Breast epithelium (tissue), 4 donors: ENCODE measurements at places on chromosomes 7 and 10. TPM values are rescaled to one million over a fixed set of nuclear protein-coding genes. Genes with fewer than 3 reads are reported as not detected.

- peak overlapping the region; percentile 54 for H3K27ac ChIP-seq
- H3K36me3 ChIP-seq, result no peaks in the 10 kb centered on the region
- no peak overlapping the region for H3K4me3 ChIP-seq
- H3K27me3 ChIP-seq, result peaks cover 9% of the 10 kb centered on the region
- no peaks in the 10 kb centered on the region for H3K4me1 ChIP-seq
These were observed 141.7 kb upstream of the PFKP start for GRCh38 chr10:2925631-2926030.

GRCh38 chr7:131034166-131034881, 293.4 kb upstream of the MKLN1 start:
- no peak overlapping the region for H3K4me3 ChIP-seq
- no peaks in the 10 kb centered on the region for H3K36me3 ChIP-seq
- H3K27ac ChIP-seq, result peak overlapping the region; percentile 6
- DNase-seq, result no peak
- no peaks in the 10 kb centered on the region for H3K27me3 ChIP-seq

- H3K27me3 ChIP-seq, result no peaks in the 10 kb centered on the region
- H3K4me1 ChIP-seq, result no peaks in the 10 kb centered on the region
- no peak for DNase-seq
- H3K27ac ChIP-seq, result peak overlapping the region; percentile 76
- no peak overlapping the region for H3K4me3 ChIP-seq
These were observed 19.8 kb downstream of the TSPAN14 start for GRCh38 chr10:80473692-80474596.

DNA sequence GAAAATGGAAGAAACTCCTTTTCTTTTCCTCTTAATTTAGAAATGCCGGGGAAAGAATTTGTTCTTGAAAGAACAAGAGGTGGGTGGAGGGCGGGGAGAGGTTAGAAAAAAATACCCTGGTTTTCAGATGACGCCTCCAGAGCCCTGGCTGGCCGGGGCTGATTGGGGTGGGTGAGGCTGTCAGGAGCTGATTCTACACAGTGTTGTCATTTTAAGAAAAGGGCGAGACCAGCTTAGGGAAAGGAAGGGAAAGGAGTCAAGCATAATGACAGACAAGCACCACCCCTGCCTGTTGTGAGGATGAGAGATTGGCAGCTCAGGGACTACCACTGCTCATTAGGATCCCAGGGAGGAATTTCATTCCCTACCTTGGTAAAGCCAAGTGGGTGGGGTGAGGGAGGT, 9.9 kb upstream of the FAM180A start:
- no peaks in the 10 kb centered on the region for H3K4me1 ChIP-seq
- H3K27me3 ChIP-seq, result no peaks in the 10 kb centered on the region
- peak overlapping the region; percentile 0 for H3K4me3 ChIP-seq

- H3K4me3 ChIP-seq, result no peak overlapping the region
- H3K36me3 ChIP-seq, result no peaks in the 10 kb centered on the region
- H3K27me3 ChIP-seq, result no peaks in the 10 kb centered on the region
- H3K27ac ChIP-seq, result no peak overlapping the region
These were observed 4.6 kb upstream of the ZNF862 start for GRCh38 chr7:149833495-149834130.

- no peak overlapping the region for H3K27ac ChIP-seq
- no peak for DNase-seq
- H3K4me1 ChIP-seq, result no peaks in the 10 kb centered on the region
- peaks cover 3% of the 10 kb centered on the region for H3K36me3 ChIP-seq
- H3K27me3 ChIP-seq, result no peaks in the 10 kb centered on the region
- no peak overlapping the region for H3K4me3 ChIP-seq
These were observed 5.1 kb downstream of the MTPAP start for GRCh38 chr10:30343962-30344361.

DNA sequence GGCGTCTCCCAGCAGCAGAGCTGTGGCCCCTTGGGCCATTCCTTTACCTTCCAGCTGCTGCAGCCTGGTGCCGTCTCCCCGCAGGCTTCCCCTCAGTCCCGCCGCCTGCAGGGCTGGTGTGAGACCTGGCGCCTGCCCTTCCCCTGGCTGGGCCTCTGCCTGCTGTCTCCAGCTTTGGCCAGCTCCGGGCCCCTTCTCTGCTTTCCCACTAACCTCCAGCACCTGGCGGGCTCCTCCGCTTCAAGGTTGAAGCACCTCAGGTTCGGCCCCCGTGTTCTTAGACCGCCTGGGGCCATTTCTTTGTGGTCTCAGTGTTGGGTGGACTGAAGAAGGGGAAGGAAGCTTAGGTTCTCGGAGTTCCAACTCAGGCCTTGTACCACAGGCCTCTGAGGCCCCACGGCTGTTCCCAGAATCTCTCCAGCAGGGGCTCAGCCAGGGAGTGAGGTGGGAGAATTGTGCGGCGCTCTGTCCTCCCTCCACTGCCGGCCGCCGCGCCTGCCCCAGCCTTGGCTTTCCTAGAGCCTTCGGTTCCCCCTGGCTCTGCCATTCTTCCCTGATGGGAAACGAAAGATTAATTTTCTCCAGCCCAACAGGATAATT, 30.3 kb downstream of the GBX1 start:
- H3K27me3 ChIP-seq, result no peaks in the 10 kb centered on the region
- no peak for DNase-seq
- no peak overlapping the region for H3K4me3 ChIP-seq
- H3K4me1 ChIP-seq, result no peaks in the 10 kb centered on the region
- peaks cover 10% of the 10 kb centered on the region for H3K36me3 ChIP-seq
- H3K27ac ChIP-seq, result no peak overlapping the region

- H3K36me3 ChIP-seq, result no peaks in the 10 kb centered on the region
- no peaks in the 10 kb centered on the region for H3K27me3 ChIP-seq
- no peak overlapping the region for H3K4me3 ChIP-seq
- no peak for DNase-seq
- no peak overlapping the region for H3K27ac ChIP-seq
These were observed 283.3 kb downstream of the TNS3 start for GRCh38 chr7:47298636-47299035.

GRCh38 chr7:29853072-29853471, 46.8 kb downstream of the WIPF3 start:
- no peaks in the 10 kb centered on the region for H3K27me3 ChIP-seq
- no peaks in the 10 kb centered on the region for H3K4me1 ChIP-seq
- no peak for DNase-seq
- no peak overlapping the region for H3K27ac ChIP-seq
- H3K36me3 ChIP-seq, result no peaks in the 10 kb centered on the region
- no peak overlapping the region for H3K4me3 ChIP-seq

DNA sequence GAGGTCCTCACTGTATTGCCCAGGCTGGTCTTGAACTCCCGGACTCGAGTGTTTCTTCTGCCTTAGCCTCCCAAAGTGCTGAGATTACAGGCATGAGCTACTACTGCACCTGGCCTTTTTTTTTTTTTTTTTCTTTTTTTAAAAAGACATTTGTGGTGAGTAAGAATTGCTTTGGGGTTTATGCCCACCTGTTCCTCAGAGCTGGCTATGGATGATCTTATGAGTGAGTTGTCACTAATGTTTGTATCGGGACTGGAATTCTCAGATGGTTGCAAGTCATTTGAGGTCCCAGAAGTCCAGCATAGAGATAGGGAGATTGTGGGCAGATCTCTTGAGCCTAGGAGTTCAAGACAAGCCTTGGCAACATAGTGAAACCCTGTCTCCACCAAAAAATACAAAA, 35.2 kb downstream of the ZRANB1 start:
- H3K4me1 ChIP-seq, result no peaks in the 10 kb centered on the region
- DNase-seq, result no peak
- no peak overlapping the region for H3K4me3 ChIP-seq

DNA sequence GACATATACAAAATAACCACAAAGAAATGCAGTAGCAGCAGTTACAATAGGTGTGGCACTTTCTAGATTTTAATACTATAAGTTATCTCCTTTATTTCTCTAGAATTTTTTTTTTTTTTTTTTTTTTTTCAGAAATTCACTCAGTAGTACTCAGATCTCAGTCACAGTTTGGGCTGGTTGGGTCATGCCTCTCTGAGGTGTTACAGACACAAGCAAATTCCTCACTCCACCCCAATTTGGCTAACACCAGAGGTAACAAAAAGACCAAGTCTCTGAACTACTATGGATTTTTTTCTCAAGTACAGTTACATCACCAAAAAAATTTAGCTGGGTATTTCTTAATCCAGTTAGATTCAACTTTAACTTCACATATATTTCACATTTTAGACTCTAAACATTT, 985.1 kb upstream of the LRRN3 start:
- no peak for DNase-seq
- H3K27me3 ChIP-seq, result no peaks in the 10 kb centered on the region
- H3K27ac ChIP-seq, result no peak overlapping the region
- H3K4me3 ChIP-seq, result no peak overlapping the region
- H3K4me1 ChIP-seq, result no peaks in the 10 kb centered on the region
- H3K36me3 ChIP-seq, result no peaks in the 10 kb centered on the region

GRCh38 chr10:91162050-91162494, 58.4 kb upstream of the PCGF5 start:
- DNase-seq, result no peak
- no peaks in the 10 kb centered on the region for H3K36me3 ChIP-seq
- peak overlapping the region; percentile 85 for H3K4me3 ChIP-seq
- H3K27ac ChIP-seq, result peak overlapping the region; percentile 98

- DNase-seq, result no peak
- H3K4me1 ChIP-seq, result no peaks in the 10 kb centered on the region
- no peaks in the 10 kb centered on the region for H3K36me3 ChIP-seq
- no peaks in the 10 kb centered on the region for H3K27me3 ChIP-seq
- H3K4me3 ChIP-seq, result no peak overlapping the region
These were observed 242.2 kb downstream of the MALRD1 start for GRCh38 chr10:19290770-19291169.

GRCh38 chr7:71687831-71688599, 556.1 kb downstream of the GALNT17 start:
- no peak overlapping the region for H3K27ac ChIP-seq
- H3K4me1 ChIP-seq, result no peaks in the 10 kb centered on the region
- no peaks in the 10 kb centered on the region for H3K36me3 ChIP-seq
- no peak overlapping the region for H3K4me3 ChIP-seq
- no peaks in the 10 kb centered on the region for H3K27me3 ChIP-seq

- H3K27ac ChIP-seq, result no peak overlapping the region
- no peaks in the 10 kb centered on the region for H3K36me3 ChIP-seq
- H3K4me3 ChIP-seq, result no peak overlapping the region
- H3K4me1 ChIP-seq, result no peaks in the 10 kb centered on the region
- DNase-seq, result no peak
These were observed 542.4 kb upstream of the ADARB2 start for GRCh38 chr10:2279711-2280110.

- H3K27ac ChIP-seq, result peak overlapping the region; percentile 61
- DNase-seq, result no peak
- H3K4me1 ChIP-seq, result no peaks in the 10 kb centered on the region
- no peaks in the 10 kb centered on the region for H3K36me3 ChIP-seq
These were observed 64.5 kb downstream of the AOAH start for GRCh38 chr7:36659638-36660341.

DNA sequence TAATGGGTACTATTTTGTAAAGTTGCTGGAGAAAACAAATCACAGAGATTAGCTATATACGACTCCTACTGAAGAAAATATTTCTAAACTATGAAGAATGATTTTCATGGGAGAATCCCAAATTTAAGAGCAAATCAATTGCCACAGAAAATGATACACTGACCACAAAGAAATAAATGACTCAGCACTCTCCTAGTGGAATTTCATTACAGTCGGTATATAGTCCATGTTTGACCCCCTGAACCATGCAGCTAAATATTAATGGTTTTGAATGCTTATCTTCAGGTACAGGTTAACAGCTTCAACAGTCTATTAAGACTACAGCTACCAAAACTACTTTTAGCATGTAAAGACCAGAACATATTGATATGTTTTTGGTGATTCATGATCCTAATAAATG, 65.0 kb downstream of the IDE start:
- no peaks in the 10 kb centered on the region for H3K27me3 ChIP-seq
- peaks cover 6% of the 10 kb centered on the region for H3K36me3 ChIP-seq
- no peak overlapping the region for H3K4me3 ChIP-seq

DNA sequence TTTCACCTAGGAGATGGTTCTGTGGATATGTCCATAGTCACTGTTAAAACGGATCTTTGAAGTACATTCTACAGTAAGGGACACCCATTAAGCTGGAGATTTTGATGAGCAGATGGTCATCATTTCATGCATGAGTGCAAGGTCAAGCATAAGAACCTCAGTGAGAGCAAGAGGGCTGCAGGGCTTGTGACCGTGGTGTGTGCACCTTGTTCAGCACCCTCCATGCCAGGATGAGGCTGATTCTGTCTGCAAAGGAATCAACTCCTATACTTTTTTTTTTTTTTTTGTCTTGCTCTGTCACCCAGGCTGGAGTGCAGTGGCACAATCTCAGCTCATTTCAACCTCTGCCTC, 17.6 kb downstream of the PDSS1 start:
- no peak for DNase-seq
- H3K4me1 ChIP-seq, result no peaks in the 10 kb centered on the region
- H3K27ac ChIP-seq, result no peak overlapping the region
- no peak overlapping the region for H3K4me3 ChIP-seq

GRCh38 chr7:92244808-92245486, 767 bp downstream of the KRIT1 start:
- no peaks in the 10 kb centered on the region for H3K27me3 ChIP-seq
- H3K4me3 ChIP-seq, result peak overlapping the region; percentile 98
- peaks cover 11% of the 10 kb centered on the region for H3K4me1 ChIP-seq
- no peak for DNase-seq

DNA sequence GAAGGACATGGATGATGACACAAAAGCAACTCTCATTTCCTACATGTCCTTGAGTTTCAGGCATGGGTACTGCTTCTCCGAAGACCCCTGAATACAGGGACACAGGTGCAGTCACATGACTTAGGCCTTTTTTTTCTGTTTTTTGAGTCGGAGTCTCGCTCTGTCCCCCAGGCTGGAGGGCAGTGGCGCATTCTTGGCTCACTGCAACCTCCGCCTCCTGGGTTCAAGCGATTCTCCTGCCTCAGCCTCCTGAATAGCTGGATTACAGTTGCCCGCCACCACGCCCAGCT, 26.8 kb downstream of the IFT22 start:
- no peaks in the 10 kb centered on the region for H3K36me3 ChIP-seq
- no peak overlapping the region for H3K4me3 ChIP-seq
- H3K4me1 ChIP-seq, result no peaks in the 10 kb centered on the region

GRCh38 chr7:110977127-110977737, 113.7 kb upstream of the LRRN3 start:
- no peak overlapping the region for H3K27ac ChIP-seq
- no peaks in the 10 kb centered on the region for H3K4me1 ChIP-seq
- H3K27me3 ChIP-seq, result no peaks in the 10 kb centered on the region
- DNase-seq, result no peak
- H3K4me3 ChIP-seq, result no peak overlapping the region

GRCh38 chr7:128714701-128715495, 24.3 kb upstream of the CALU start:
- no peak overlapping the region for H3K4me3 ChIP-seq
- H3K27me3 ChIP-seq, result no peaks in the 10 kb centered on the region
- no peaks in the 10 kb centered on the region for H3K4me1 ChIP-seq
- no peak for DNase-seq
- H3K27ac ChIP-seq, result no peak overlapping the region

Gene FZD8
- total RNA-seq, result 3.0 TPM

Gene KNDC1
- total RNA-seq, result not detected

Gene ZNF853
- total RNA-seq, result 5.8 TPM

Gene ALDH18A1
- 18.6 TPM for total RNA-seq

Gene TBXAS1
- total RNA-seq, result 59.8 TPM

Gene MNX1
- total RNA-seq, result 0.33 TPM

Gene RASSF4
- 41.1 TPM for total RNA-seq
